Stimulated activated CD8-positive, alpha-beta memory T cell treated with anti-CD3 and anti-CD28 coated beads, Interleukin-15, amount 100 ng/mL, for 24 hours (primary cell): ENCODE measurements at places on chromosomes 12 and 14.

- DNase-seq: no peak
Observed at GRCh38 chr14:96267916-96268315, 11.9 kb downstream of the BDKRB1 start.

- DNase-seq: peak; percentile 31
Observed at GRCh38 chr12:989751-990660, 1.0 kb upstream of the ERC1 start.

DNA sequence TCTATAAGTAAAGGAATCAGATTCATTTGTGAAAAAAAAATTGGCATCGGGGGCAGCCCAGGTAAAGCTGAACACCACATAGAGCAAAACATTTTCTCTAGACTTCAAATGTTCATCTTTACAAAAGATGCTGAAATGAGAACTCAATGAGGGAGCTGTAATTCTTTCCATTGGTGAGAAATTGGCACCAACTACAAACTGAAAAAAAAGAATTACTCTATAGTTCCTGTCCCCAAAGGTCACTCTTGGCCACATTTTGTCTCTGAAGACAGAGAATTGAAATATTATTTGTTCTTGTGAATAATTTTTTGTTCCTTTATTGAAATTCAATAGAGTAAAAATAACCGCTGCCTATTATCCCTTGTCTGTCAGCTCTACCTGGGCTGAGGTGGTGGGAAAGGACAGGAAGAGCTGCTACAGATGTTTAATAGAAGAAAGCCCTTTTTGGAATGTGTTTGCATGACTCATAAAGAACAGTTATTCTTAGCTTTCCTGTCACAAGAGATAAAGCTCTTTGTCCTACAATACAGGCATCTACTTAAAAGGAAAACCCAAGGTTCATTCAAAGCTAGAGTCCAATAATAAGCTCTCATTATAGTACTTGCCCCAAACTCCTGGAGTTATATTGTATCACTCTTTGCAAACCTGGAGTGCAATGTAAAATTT is 380.1 kb upstream of the KITLG start:
- no peak for DNase-seq

DNA sequence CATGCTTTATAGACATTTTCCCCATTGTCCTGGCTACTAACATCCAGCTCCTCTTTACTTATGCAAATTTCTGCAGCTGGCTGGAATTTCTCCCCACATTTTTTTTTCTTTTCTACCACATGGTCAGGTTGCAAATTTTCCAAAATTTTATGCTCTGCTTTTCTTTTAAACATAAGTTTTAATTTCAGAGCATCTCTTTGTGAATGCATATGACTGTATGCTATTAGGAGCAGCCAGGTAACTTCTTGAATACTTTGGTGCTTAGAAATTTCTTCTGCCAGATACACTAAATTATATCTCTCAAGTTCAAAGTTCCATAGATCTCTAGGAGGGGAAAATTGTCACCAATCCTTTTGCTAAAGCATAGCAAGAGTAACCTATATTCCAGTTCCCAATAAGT is 365.9 kb downstream of the LRFN5 start:
- no peak for DNase-seq

DNA sequence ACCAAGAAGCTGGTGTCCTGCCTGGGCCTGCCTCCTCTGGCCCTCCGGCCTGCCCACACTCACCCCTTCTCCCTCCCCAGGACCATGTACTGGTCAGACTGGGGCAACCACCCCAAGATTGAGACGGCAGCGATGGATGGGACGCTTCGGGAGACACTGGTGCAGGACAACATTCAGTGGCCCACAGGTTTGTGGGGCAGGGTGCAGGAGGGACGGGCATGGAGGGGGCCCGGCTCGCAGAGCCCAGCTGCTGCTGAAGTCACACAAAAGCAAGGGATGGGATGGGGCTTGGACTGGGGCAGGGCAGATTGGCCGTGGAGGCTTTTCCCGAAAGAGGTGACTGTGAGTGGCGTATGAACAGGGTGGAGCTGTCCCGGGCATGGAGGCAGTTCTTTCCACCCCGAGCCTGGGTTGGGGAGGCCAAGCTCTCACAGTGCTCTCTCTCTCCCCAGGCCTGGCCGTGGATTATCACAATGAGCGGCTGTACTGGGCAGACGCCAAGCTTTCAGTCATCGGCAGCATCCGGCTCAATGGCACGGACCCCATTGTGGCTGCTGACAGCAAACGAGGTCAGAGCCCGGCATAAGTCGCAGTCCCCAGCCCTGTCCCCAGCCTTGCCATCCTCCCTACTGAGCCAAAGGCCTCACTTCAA is 7.8 kb upstream of the NXPH4 start:
- DNase-seq: no peak

DNA sequence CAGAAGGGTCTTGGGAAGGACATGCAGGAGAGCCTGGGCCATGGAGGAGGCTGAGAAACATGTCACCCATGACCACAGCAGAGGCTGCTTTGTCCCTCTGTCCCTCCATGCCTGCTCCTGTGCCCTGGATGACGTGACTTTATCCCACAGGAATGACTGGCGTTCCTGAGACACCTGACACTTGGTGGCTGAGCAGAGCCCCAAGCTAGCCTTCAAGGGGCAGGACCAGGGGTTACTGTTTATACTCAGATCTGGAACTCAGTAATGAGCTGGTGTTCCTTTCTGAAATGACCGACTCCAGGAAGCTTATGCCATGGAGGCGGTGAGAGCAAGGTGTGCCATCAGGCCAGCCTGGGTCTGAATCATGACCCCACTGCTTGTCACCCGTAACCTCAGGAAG is 44.2 kb downstream of the ZFP36L1 start:
- DNase-seq: no peak

DNA sequence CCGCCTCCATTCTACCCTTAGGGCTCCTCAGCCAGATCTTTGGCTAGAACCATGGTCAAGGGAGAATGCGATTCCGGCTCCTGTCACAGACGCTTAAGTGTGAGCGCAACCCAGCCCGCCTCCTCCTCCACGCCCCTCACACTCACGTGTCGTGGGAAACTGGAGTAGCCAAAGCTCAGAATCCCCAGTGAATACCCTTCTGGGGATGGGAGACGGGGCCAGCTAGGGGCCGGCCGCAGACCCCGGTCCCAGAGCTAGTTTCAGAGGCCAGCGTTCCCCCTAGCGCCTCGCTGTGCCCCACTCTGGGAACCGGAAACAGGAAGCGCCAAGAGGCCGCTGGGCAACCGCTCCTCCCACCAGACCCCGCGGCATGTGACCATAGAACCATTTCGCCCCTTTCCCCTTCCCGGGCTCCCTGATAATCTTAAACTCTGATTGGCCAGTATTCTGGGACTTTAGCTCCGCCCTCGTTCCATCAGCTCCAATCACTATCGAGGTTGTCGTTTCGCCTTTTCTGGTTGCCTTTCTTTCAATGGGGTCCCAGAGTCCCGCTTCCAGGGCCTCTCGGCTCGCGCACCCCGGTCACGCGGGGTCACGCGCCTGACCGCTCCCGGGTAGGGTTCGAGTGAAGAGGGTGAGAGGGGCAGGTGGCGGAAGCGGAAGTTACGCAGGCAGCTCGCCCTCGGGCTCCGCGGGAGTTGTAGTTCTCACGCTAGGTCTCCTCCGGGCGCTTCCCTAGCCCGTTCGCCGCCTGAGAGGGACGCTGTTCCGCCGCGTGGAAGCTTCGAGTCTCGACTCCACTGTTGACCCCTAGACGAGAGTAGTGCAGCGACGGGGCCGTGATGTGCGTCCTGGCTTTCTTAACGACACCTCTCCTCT is at the start of gene M6PR:
Gene M6PR (minus strand): TSS at position 304 of the 879 bp plus-strand sequence. CDS start 3,241 bp downstream, outside the sequence.
- DNase-seq: peak; percentile 77

DNA sequence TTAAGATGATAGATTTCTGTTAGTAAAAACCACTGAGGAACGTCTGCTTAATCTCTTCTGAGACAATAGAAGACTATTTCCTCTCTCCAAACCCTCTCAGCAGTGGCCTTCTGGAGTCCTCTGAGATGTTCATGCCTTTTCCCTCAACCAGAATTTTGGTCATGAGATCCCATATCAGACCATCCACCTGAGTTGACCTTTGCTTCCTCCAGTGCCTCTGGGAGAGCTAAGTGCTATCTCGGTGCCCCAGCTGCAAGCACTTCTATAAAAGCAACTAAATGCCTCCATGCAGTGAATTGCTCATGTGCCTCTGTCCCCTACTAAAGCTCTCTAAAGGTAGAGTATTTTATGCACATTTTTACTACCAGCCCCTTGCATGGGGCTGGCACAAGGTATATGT is 172.8 kb upstream of the BCL2L14 start:
- DNase-seq: no peak

DNA sequence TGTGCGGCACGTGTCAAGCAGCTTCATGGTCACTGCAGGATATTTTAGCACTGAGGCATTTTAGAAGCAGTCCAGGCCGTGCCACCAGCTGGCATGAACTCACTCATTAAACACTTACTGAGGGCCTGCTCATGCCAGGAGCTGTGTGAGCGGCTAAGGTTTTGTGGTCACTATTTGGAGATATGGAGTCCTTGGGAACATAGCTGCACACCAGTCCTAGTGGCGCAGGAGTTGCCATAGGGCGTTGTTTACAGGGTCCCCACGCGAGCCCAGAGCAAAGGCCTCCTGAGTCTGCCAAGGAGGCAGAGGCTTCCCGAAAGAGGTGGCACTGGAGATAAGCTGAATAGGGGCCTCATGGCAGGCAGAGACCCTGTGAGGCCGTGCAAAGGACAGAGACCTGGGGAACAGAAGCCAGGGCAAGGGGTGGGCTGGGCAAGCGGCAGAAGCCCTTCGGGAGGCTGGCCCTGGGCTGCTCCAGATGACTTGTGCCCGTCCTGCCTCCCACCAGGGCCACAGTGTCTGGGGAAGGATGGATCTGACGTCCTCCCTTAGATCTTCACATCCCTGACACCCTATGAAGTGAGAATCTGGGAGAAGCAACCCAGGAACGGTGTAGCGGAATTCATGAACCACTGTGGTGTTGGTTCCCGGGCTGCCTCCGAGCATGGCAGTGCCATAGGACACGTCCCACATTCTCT is 38.9 kb downstream of the SFSWAP start:
- DNase-seq: no peak

GRCh38 chr14:28769276-28769880 is 2.8 kb downstream of the FOXG1 start:
- no peak for DNase-seq

DNA sequence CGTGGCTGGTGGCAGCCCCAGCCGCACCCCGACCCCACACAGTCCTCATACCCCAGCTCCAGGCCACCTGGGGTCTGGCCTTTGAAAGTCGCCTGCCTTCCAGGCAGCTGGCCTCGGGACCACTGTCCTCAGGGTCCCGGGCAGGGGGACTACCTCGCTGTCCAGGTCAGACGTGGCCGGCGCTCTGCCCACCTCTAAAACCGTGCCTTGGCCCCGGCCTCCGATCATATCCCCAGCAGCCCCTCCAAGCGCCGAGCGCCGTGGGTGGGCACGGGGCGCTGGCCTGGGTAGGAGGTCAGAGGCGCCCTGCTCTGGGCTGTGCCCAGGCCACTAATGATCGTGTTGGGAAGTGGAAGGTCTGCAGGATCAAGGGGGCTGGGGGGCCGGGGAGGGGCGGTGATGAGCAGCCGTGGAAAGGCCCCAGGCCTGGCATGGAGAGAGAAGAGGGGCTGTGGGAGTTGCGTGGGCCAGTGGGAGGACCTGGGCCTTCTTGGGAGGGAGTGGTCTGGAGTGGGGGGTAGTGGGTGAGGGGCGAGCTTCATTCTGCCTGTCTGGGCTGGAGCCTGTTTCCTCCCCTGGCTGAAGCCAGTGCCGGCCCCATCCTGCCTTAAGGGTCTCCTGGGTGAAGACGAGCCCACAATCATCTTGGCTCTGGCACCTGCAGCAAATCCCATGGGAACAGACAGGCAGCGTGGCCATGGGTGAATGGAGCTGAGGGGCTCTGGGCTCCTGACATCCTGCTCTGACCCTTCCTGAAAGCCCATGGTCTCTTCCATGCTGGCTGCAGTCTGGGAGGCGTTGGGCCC is 4.9 kb downstream of the TMEM121 start:
- no peak for DNase-seq
